ENCODE measurements at places on chromosomes 5 and 9.

DNA sequence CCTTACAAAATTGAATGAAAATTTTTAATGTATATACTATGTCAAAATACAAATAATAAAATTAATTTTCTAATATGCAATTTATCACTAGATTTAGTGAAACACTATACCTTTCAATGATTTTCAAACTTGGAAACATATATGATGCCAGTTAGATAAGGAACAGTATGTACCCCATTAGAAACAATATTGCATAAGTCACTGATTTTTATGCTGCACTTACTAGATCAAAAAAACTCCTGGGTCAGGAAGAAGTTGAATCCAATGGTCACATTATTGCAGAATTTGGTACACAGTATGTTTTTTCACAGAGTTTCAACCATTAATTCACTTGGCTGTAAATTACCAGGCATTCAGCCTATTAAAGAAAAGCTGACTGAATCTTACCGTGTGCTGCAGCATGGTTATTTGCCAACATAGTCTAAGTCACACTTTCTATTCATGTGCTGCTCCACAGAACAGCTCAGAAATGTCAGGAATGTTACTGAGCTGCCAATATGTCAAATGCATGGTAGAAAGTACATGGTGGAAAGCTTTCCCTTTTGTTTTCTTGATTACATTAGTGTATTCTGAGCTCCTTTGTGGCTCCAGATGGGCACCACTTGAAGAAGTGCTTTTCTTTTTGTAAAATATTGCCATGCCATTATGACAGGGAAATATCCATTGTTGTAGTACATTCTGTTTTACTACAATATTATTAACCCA, 9.9 kb upstream of the PRR16 start:
- no peak for DNase-seq

DNA sequence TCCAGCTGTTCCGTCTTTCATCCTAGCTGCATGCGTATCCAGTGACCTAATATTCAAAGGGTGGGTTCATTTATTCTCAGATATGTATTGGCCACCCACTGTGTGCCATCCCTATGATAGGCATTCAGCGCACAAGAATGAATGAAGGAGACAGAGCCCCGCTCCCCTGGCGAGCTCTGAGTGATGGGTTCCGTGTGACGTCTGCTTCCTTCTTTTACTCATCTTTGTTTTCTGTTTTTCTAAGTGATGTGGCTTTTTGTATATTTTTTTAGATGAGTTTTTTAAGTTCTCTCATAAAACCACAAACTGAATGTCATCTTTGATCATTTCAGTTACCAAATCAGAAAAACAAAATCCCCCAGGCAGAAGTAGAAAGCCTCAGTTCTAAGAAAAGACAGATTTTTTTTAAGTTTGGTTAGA, 168.3 kb upstream of the OTULINL start:
- DNase-seq = no peak

DNA sequence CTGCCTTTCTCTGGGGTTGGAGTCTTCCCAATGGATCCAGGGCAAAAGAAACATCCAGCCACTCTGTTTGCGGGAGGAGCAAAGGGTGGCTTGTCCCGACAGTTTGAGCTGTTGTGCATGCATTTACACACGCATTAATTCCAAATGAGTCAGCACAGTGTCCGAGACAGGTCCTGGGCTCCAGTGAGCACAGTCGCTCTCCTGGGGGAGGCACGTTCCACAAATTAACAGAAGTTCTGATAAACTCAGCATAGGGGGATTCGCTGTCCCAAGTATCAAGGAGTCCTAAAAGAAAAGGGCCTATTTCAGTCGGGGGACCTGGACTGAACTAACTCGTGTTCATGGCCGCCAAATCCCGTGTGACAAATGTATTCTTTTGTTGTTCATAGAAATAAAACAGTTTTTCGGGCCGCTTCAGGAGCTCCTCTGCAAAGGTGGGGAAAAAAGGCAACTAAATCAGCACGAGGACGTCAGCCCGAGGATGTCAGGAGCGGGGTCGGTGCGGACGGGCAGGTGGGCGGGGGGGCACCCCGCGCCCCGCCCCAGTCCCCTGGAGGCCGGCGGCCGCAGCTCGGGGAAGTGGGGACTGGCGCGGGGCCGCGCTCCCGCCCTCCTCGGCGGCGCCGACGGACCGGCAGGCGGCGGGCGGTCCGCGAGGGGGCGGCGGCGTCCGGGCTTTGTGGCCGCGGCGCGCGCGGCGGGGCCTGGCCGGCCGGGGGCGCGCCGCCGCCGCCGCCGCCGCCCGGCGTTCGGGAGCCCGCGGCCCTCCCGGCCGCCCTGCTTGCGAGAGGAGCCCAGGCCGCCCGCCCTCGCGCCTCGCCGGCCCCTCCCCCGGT, at the start of gene MSANTD3:
Gene MSANTD3 (plus strand): TSS at position 614 of the 836 bp plus-strand sequence. CDS start 14,796 bp downstream, outside the sequence.
- DNase-seq = peak; percentile 52

DNA sequence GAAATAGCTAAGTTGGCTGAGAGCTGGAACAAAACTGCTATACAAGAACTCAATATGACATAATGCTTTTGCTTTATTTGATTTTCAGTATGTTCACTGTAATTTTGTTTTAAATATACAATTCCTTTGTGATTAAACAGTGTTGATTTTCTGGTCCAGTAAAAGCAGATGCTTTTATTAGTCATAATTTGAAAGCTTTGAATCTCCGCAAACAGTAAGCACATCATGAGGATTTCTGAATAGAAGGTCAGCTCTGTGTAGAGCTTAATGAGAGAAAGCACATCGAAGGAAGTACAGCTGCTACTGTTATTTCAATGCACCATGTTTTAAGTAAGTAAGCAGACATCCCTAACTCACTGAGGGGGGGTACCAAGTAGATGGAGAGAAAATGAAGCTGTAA, 701.3 kb upstream of the ACO1 start:
- no peak for DNase-seq

DNA sequence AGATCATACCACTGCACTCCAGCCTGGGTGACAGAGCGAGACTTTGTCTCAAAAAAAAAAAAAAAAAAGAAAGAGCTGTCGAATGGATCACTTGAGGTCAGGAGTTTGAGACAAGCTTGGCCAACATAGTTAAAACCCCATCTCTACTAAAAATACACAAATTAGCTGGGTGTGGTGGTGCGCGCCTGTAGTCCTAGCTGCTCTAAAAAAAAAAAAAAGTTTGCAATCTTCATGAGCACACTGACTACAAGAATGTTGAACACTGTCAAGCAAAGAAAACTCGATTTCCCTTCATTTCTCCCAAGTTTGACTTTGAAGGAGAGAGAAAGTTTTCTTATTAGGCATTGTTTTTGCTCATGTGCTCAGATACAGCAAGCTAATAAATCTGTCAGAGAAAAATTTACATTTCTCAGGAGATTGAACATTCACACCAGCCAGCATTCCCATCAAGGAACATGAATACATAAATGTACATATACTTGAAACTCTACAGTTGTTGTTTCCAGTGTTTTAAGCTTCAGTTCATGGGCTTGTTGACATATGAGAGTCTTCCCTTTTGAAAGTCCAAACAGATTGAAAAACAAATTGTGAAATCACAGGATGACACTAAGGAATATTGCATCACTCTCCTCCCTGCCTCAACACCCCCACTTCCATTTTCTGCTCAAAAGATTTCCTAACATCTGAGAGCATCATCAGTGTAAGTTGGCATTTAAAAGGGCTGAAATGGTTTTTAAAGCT, 81.8 kb downstream of the ARRDC3 start:
- no peak for DNase-seq

DNA sequence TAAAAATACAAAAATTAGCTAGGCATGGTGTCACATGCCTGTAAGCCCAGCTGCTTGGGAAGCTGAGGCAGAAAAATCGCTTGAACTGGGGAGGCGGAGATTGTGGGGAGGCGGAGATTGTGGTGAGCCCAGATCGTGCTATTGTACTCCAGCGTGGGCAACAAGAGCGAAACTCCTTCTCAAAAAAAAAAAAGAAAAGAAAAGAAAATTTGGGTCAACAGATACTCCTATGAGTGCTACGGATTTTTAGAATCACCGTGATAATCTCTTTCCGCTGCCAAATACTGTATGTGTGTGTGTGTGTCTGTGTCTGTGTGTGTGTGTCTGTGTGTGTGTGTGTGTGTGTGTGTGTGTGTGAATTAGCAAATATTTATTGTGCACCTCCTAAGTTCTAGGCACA, 64.4 kb downstream of the ARRDC3 start:
- no peak for DNase-seq

DNA sequence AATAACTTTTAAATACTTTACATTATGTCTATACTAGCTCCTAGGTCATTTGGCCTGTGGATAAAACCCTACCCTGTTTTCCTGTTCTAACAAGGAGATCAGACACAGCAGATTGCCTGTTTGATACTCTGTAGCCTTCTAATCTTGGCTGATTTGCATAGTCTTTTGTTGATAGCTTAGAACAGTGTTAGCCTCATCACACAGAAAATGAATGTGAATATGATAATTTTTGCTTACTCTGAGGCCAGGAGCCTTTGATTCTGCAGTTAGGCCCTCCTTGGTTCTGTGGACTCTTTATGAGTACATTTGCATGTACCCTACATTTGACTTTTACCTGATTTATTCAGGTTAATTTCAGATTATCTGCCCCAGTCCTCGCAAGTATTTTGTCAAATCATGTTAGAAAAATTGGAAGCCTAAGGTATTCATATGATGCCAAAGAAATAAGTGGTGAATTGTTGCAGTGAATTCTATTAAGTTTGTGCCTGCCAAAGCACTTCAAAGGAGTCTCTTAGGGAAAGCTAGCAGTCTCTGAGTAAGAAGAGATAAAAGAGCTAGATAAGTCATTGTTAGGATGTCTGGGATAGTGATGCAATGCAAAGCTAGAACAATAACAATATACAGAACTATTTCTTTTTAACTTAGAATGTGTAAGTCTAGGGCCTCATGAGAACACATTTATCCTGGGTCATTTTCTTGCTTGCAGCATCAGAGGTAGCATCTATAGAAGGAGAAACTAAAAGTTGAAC, 56.4 kb downstream of the SCAMP1 start:
- DNase-seq = no peak

DNA sequence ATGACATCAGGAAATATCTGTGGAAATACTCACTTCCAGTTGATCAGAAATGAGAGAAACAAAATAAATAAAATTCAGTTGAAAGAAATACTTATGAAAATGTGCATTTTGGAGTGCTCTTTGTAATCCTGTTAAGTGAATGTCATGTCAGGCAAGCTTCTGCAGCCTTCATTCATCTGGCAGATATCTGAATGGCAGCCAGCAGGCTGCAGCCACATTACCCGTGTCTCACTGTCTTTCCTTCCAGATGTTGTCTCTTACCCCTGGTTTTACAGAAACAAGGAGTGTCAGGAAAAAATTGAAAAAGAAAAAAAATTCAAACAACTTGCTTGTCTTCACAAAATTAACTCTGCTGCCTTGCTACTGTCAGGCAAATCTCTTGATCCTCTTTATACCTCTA, 445.0 kb upstream of the RIOK2 start:
- no peak for DNase-seq

- no peak for DNase-seq
Measured at GRCh38 chr9:38527503-38527902, 92.9 kb downstream of the ANKRD18A start.

GRCh38 chr5:56310711-56311204, 77.6 kb upstream of the ANKRD55 start:
- DNase-seq = no peak

DNA sequence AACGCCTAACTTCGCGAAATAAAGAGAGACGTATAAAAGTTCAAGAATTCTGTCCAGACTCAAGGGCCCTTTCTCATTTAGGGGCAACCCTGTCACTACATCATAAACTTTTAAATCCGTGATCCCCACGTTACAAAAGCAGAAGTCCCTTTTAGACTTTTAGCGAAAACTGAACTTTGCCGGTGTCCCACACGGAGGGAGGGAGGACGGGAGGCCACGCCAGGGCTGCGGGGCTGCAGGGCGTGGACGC, 515 bp upstream of the F2R start:
- DNase-seq = no peak

DNA sequence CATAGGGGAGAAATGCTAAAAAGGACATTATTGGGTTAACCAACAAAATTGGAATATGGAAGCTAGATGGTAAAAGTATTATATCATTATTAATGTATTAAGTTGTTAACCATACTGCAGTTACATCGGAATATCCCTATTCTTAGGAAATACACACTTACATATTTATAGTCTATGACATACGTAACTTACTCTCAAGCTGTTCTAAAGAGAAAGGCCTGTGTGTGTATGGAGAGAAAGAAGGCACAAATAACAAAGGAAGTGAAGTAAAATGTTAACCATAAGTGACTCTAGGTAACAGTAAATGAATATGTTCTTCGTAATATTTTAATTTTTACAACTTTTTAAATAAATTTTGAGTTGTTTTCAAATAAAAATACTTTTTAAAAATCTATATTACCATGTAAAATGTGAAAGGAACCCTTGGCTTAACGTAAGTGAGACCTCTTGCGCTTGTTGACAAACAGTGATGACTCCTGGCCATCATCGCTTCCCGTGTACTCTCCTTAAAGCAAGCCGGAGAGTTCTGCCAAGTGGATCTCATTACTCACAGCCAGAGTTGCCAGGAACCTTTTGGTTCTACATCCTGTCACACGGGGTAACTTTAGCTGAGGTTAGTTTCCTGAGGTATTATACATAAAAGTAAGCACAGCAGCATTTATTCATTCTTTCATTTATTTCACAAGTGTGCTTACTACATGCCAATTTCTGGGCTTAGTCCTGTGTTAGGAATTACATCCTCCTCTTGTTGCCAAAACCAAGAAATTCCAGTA, 165.4 kb downstream of the EPB41L4A start:
- DNase-seq = no peak

DNA sequence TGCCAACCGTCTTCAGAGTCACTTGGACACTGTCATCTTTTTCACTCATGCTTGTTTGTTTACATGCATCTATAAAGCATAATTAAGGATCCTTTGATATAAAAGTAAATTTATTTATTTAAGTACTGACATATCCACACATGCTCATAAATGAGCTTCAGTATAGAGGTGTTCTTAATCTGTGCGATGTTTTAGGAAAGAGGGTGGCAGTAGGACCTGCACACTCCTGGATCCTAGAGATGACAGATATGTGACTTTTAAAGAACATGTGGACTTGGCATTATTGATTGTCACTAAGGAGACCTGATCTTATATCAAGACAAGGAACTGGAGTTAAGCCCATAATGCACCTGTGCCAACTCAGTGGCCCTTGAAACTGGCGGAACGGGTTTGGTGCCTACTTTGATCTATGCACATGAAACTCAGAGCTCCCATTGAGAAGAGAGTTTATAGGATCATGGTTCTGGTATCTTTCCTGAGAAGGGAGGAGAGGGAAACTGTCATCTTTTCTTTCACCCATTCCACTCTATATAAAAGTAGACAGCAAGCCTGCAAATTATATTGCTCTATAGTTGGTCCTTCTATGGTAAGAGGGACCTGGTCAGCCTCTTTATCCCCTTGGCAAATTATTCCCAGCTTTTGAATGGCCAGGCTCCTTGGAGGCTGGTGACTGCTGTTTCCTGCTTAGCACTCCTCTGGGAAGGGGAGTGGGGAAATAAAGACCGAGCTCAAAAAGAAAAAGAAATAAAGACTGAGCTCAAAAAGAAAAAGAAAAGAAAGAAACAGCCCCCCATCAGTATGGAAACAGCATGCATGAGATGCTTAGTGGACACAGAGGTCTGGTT, 57.8 kb upstream of the LIFR start:
- no peak for DNase-seq

- no peak for DNase-seq
Measured at GRCh38 chr9:18569941-18570630, 96.1 kb downstream of the ADAMTSL1 start.

- DNase-seq = no peak
Measured at GRCh38 chr5:119945691-119946090, 316.3 kb downstream of the FAM170A start.
